ENCODE measurements at places on chromosomes 5 and 9.
A peak's percentile ranks its signal among the peaks of the same experiment; 100 is the strongest.

DNA sequence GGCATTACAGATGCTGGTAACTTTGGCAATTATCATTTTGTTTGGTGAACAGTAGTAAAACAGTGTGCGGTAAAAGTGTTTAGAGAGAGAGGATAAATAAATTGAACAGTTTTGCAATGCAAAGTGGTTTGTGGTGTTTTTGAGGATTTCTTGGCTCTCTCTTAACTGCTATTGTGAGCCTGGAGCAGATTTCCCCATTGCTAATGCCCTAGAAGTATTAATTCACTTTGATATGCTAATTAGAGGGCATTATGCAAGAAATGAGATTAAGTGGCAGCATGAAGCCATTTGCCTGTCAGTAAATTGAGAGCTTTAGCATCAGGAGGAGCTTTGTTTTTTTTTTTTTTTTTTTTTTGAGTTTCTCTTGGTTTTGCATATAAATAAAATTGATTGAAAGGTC, 8.2 kb downstream of the PBX3 start:
- peak; percentile 95 for DNase-seq

DNA sequence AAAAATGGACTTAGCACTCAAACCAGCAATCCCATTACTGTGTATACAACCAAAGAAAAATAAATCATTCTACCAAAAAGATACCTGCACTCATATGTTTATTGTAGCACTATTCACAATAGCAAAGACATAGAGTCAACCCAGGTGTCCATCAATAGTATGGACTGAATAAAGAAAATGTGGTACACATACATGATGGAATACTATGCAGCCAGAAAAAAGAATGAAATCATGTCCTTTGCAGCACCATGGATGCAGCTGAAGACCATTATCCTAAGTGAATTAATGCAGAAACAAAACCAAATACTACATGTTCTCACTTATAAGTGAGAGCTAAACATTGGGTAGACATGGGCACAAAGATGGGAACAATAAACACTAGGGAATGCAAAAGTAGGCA, 236.8 kb upstream of the POU5F2 start:
- DNase-seq, result no peak

- DNase-seq, result no peak
Measured at GRCh38 chr5:131979816-131980215, 31.6 kb downstream of the ACSL6 start.

DNA sequence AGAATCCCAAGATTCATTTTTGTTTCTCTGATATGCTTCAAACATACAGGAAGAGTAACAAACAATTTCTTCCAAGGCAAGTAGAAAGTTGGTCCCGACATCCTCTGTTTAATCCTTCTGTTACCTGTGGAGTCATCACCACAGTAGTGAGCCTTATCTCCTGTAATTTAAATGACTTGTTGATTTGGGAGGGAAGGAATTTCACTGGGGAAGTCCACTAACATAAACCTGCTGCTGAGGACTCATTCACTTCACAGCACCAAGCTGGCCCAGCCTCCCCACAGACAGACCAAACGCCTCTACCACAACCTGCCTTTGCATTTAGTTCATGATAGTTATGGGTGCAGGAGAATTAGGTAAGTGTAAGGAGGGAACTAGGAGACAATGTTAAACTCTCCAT, 63.2 kb downstream of the PRKACG start:
- DNase-seq, result no peak

DNA sequence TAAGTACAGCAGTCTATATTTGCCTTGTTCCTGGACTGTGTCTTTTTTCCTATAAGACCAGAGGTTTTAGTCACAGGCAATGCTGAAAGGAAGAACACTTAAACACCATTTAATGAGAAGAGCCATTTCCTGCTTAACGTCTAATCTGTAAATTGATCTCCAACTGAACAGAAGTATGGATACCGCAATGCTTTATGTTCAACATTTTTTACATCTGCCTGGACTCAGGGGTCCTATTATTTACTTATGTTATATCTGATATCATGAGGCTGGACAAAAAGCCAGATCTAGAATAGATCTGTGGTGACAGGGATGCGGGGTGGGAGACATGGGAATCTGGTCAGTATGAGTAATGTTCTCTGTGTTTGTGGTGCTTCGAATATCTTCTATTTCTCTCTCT, 334.6 kb upstream of the MPDZ start:
- DNase-seq, result no peak

GRCh38 chr5:154189256-154189818, 1.2 kb upstream of the GALNT10 start:
- DNase-seq, result no peak

GRCh38 chr5:95936812-95937397, 24.7 kb downstream of the ELL2 start:
- DNase-seq, result no peak

DNA sequence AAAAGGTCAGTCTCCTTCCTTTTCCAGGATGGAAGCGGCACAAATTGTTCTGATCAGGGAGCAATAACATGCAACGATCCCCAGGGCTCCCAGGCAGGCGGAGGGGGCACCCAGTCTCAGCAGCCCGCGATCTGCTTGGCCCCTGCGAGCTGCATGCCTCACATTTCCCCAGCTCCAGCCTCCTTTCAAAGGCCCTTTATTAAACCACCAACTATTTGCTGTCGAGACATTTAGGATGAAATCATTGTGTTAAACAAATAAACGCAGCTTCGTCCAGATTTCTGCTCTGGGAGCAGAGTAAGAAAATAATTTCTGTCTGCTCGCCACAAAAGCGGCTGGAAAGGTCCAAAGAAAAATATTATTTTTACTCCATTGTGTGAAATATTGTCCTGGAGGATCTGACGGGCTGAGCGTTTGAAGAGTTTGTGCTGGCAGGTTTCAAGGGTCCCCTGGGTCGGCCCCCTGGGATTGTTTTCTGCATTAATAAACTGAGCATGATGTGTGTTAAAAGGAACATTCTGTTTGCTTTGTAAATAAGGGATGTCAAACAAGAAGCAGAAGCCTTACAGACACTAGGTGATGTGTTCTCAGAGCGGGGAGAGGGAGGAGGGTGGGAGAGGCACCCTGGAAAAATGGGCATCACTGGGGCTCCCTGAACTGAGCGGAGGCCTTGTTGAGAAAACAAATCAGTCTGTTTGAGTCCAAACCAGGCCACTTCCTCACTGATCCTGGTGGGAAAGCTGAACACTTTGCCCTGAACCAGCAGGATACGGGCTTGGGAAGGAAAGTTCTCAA, 110.1 kb downstream of the FOXD1 start:
- no peak for DNase-seq

DNA sequence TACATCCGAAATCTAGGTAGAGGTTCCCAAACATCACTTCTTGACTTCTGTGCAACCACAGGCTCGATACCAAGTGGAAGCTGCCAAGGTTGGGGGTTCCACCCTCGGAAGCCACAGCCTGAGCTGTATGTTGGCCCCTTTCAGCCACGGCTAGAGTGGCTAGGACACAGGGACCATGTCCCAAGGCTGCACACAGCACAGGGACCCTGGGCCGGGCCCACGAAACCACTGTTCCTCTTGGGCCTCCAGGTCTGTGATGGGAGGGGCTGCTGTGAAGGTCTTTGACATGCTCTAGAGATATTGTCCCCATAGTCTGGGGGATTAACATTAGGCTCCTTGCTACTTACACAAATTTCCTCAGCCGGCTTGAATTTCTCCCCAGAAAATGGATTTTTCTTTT, 460.6 kb downstream of the ISL1 start:
- no peak for DNase-seq

- DNase-seq, result no peak
Measured at GRCh38 chr5:135890867-135891266, 4.8 kb downstream of the IL9 start.

- no peak for DNase-seq
Measured at GRCh38 chr5:73764586-73764985, 138.6 kb downstream of the ARHGEF28 start.

- DNase-seq, result no peak
Measured at GRCh38 chr5:168401226-168401625, 85.0 kb upstream of the RARS1 start.

DNA sequence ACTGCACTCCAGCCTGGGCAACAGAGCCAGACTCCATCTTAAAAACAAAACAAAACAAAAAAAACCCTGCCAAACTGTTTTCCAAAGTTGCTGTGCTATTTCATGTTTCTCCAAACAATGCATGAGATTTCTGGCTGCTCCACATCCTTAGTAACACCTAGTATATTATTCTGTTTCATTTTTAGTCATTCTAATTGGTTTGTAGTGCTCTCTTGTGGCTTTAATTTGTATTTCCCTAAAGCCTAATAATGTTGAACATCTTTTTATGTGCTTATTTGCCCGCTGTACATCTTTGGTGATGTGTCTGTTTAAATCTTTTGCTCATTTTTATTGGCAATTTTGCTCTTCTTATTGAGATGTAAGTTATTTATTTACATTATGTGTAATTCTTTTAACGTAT, 18.4 kb upstream of the TTC1 start:
- DNase-seq, result no peak

GRCh38 chr5:180523629-180524466, 29.7 kb downstream of the CNOT6 start:
- no peak for DNase-seq

DNA sequence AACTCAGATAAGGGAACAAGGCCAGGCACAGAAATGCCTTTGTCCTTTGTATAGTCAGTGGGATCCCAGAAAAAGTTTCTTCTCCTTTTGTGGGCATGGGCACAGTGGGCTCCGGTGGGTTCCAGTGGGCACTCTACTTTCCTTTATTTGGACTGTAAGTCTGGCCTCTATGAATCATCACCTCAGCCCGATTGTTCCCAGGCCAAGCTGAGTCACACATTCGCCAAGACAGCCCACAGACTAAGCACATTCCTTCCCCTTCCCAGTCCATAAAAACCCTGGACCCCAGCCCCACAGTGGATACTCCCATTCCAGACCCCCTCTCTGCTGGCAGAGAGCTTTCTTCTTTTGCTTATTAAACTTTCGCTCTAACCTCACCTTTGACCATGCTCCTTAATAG, 165.0 kb downstream of the FBXL17 start:
- DNase-seq, result no peak

- peak; percentile 67 for DNase-seq
Measured at GRCh38 chr5:131019601-131020315, 145.3 kb downstream of the HINT1 start.

GRCh38 chr5:39400713-39401578, 23.8 kb downstream of the DAB2 start:
- no peak for DNase-seq

DNA sequence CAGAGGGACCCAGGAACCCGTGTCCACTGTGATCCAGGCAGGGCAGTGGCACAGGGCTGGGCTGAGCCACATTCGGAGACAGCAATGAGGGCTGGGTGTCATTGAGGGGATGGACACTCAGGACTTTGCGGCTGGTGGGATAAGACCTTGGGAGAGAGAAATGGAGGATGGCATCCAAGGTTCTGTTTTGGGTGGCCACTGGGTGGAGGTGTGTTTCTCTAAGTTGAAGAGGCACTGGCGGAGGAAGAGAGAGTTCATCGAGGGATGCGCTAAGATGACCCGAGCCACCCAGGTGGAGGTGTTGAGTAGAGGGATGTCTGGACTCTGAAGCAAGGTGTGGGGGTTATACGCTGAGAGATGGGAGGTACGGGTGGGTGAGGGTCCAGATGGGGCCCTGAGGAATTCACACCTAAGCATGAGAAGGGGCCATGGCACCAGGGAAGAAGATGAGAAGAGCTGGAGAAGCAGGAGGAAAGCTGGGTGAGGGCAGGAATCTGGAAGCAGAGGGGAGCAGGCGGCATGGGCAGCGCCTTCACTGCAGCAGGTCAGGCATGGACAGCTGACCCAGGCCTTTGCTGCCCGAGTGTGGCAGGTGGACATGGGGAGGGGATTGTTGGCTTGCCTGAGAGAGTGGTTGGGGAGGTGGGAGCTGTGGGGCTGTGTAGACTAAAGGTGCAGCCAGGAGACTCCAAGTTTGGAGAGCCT, 2.5 kb upstream of the SLC25A48 start:
- no peak for DNase-seq

- DNase-seq, result no peak
Measured at GRCh38 chr9:106691627-106692026, 171.3 kb upstream of the ZNF462 start.

- DNase-seq, result no peak
Measured at GRCh38 chr5:94944160-94944559, 325.7 kb downstream of the SLF1 start.

DNA sequence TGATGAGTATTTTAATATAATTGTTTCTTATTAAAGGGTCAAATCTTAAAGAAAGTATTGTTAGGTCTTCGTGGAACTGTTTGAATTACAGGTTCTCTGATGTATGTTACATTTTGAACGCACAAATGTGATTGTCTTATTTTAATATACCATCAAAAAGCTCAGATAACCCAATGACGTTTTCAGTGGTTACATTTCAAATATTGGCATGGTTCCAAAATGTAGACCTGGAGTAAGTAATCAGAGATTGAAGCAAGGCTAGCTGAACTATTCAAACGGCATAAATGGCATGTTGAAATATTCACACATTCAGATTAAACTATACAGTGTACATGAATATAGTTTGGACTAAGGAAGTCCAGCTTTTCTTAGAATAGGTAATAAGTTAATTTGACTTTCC, 281.7 kb upstream of the EFNA5 start:
- DNase-seq, result peak; percentile 4

- DNase-seq, result peak; percentile 18
Measured at GRCh38 chr5:41869151-41869723, 988 bp downstream of the OXCT1 start.

DNA sequence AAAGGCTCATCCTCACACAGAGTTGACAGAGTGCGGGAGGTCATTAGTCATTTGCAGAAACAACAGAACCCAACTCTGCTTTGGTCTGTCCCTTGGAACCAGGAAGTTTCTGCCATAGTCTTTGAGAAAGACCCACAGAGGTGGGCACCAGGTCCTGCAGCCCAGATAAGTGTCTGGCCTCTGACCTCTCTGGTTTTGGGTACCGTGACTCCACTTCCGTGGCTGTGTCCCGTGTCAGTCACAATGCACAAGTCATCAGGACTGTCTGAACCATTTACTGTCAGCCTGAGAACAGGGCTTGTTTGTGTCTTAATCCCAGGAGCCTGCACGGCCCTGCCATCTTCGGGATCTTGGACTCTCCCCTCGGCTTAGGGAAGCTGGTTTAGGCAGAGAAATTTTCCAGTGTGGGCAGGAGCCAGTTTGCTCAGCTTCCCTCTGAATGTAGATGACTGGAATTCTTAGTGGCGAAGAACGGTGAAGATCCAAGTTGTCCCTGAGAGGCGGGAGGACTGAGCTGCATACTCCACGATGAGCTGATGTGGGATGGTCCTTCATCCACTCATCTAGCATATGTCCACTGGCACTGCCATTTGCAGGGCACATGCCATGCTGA, 11.9 kb downstream of the GSN start:
- DNase-seq, result no peak

DNA sequence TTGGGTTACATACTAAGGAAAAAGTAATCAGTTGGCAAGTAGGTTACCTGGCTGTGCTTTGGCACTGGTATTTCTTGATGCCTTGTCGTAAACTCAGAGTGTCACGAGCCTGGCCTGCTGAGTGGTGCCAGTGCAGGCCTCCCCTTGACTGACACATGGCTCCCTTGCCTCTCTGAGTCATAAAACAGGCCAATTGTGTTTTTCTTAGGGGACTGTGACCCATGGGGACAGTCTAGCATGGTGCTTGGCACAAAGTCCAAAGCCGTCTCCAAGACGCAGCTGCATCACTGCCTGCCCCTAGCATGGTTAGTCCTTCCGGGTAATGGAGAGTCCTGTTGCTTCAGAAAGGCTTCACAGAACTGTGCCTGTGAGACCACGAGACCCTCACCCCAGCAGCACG, 132.5 kb downstream of the MVB12B start:
- no peak for DNase-seq

Measured in NCI-H82 (cell line).